ENCODE measurements at places on chromosomes 11 and 22.

- no peak for DNase-seq
These were observed 5.4 kb downstream of the CCDC86 start for GRCh38 chr11:60847281-60847680.

GRCh38 chr11:126284829-126285228, 1.9 kb downstream of the TIRAP start:
- peak; percentile 87 for DNase-seq

- no peak for DNase-seq
These were observed 6.0 kb downstream of the APOL1 start for GRCh38 chr22:36258701-36259614.

GRCh38 chr22:19129871-19130270, 1.2 kb upstream of the TSSK2 start:
- DNase-seq = no peak

- no peak for DNase-seq
These were observed 624.3 kb upstream of the TENM4 start for GRCh38 chr11:80065086-80065485.

GRCh38 chr22:31105282-31105929, 2.0 kb downstream of the SELENOM start:
- no peak for DNase-seq

DNA sequence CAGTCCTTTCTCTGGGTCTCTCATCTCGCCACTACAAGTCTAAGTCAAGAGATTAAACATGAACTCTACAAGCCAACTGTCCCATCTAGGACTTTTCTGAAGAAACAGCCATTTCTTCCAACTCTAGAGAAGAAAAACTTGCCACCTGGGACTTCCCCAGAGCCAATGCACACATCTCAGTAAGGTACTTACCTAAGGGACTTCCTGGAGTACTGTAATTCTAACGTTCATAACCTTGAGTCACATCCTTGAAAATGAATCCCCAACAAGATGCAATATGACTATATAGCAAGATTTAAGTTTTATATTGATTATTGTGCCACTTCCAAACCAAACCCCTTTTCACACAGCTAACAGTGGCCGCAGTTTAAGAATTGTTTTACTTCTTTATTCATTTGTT, 11.9 kb upstream of the ISX start:
- DNase-seq = no peak

DNA sequence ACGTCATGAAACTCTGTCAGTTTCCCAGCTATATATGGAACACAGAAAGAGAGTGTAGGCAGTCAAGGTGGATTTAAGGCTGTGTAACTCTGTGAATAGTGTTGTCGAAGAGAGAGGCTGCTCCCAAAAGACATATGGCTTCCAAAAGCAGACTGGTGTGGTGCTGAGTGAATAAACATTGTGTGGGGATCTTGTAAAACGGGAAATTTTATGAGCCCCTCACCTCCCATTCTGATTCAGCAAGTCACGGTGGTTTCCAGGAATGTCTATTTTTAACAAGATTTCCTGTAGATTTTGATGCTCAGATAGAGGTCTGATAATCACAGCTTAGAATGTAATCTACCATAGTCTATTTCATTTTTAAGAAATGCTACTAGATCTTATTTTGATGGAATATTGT, 67.9 kb downstream of the SESN3 start:
- no peak for DNase-seq

DNA sequence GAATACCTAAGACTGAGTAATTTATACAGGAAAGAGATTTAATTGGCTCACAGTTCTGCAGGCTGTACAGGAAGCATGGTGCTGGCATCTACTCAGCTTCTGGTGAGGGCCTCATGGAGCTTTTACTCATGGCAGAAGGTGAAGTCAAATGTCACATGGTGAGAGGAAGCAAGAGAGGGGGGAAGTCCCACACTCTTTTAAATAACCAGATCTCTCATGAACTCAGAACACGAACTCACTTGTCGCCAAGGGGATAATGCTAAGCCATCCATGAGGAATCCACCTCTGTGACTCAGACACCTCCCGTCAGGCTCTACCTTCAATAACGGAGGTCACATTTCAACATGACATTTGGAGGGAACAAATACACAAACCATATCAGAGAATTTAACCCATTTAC, 42.2 kb downstream of the BIRC2 start:
- DNase-seq = no peak

DNA sequence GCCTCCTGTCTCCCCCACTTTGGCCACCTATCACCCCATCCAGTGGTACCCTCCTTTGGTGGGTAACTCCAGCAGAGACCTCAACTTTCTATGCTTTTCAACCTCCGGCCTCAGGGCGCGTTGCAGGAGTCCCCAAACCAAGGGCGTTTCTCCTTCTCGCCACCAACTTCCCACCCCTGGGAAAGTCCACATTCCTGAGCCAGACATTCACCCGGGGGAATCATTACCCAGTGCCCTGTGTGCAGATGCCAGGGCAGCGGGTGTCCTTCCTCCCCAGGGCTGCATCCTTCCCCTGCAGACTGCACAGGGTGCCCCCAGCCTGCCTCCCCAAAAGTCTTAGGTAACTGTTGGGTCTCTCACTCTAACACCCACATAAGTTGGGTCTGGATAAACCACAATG, 26.4 kb downstream of the MYEOV start:
- no peak for DNase-seq

DNA sequence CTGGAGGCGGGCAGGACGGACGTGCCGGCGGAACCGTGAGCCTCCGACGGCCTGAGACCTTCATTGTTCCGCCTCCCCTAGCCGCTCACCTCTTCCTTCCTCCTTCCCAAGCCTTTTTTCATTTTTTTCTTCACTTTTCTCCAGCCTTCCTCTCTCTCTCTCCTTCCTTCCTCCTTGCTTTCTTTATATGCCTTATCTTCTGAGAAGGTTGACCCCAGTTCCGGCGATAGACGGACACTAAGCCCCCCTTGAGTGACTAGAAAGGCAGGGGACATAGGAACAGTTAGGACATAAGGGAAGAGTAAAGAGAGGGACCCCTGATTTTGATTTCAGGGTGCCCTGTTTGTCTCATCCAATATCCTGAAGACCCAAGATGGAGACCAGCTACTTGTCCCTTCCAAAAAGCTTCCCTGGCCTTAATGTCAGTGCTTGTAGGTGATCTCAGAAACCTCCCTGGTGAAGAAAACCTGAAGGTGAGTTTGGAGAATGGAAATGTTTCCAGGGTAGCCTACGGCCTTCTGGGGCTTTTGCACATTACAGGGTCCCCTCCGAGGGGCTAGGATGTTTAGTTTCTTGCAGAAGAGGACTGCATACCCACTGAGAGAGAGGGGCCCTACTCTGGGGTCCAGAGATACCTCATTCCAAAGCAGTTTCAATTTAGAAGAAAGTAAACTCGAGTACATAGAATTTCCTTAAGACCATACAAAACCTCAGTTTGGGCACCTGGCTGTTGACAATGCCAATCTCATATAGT, 3.5 kb downstream of the ADM start:
- DNase-seq = no peak

DNA sequence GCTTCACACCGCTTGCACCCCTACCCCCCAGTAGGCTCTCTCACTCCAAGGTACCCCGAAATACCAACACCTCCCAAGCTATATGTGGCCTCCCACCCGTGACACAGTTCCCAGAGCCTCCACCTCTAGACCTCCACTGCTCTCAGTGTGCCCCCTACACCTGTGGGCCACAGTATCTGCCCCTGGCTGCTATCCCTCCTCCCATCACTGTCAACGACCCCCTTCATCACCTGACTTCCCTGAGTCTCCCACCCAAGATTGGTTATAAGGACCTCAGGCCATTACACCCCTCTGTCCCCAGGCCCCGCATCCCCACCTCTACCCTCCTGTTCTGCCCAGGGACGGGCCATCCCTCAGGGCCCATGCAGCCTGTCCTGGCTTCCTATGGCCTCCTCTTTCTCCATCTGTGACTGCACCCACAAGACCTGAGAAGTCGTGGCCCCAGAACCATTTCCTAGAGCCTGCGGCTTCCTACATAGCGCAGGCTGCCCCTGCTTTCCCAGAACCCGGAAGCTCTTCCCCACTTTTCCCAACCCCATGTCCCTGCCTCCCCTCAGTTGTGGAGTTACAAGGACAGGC, 734 bp downstream of the ACR start:
- no peak for DNase-seq

- DNase-seq = no peak
These were observed 7.1 kb upstream of the ATG16L2 start for GRCh38 chr11:72807021-72807693.

DNA sequence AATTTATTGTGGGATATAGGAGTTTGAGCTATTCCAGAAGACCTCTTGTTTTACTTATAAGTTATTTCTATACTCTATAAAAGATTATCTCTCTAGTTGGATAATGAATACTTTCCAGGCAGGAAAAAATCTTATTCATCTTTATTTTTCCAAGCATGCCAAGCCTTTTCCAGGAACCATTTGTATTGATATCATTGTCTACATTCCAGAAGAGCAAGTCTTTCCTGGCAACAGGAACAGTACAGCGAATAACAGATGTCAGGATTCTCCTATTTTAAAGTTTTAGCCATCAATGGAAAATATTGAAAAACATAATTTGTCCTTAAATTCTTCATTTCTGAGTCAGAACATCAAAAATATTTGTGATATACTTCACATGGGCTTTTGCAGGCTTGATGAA, 5.2 kb upstream of the NXPE1 start:
- no peak for DNase-seq

GRCh38 chr11:76293189-76293631, 86.9 kb upstream of the WNT11 start:
- DNase-seq = no peak

DNA sequence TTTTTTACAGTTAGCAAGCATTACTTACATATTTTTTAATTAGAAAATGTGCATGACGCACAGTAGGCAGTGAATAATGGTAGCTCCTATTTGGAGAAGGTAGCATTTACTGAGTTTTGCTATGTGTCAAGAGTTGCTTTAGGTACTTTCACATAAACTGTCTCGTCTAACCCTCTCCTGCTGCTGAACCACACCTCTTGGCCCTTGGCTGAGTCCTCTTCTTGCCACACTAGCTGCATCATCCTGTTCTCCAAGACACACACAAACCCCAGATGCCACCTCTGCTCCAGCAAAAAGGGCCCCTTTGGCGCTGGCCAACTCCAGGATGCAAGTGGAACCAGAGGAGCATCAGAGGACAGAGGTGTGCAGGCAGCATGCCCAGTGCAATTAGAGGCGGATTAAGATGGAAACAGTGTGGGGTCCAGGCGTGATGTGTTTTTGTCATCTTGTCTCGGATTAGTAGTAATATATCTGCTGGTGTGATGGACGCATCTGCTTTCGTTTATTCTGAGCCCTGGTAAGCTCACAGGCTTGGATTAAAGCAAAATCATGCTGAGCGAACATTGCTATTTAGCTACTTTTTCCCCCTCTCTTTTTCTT, 367.0 kb upstream of the CADM1 start:
- DNase-seq = no peak

GRCh38 chr22:48926643-48927042, 901.0 kb downstream of the BRD1 start:
- DNase-seq = no peak

- DNase-seq = no peak
These were observed 40.5 kb downstream of the TPCN2 start for GRCh38 chr11:69089258-69089657.

- no peak for DNase-seq
These were observed 75.4 kb upstream of the DDI1 start for GRCh38 chr11:103961010-103961409.
